ENCODE measurements at places on chromosomes 2 and 18. TPM values are rescaled to one million over a fixed set of nuclear protein-coding genes. Genes with fewer than 3 reads are reported as not detected.

The LRRTM4 gene
- not detected for total RNA-seq

The TLX2 gene
- 0.19 TPM for total RNA-seq

The CCL20 gene
- total RNA-seq = 5.3 TPM

The UGT1A6 gene
- total RNA-seq = not detected

The MEP1B gene
- not detected for total RNA-seq

The PLA2R1 gene
- not detected for total RNA-seq

The SERPINB12 gene
- not detected for total RNA-seq

The MRO gene
- not detected for total RNA-seq

The GPR55 gene
- 12.1 TPM for total RNA-seq

The SGPP2 gene
- total RNA-seq = 10.0 TPM

The IGFBP5 gene
- total RNA-seq = not detected

The DPP10 gene
- total RNA-seq = not detected

The SCG2 gene
- not detected for total RNA-seq

The INHA gene
- total RNA-seq = 0.23 TPM

The TFCP2L1 gene
- total RNA-seq = not detected

The COA5 gene
- total RNA-seq = 25.0 TPM

The ABCG8 gene
- not detected for total RNA-seq

The SCN3A gene
- total RNA-seq = 0.25 TPM

The RESP18 gene
- total RNA-seq = not detected

The FSHR gene
- not detected for total RNA-seq

The NPC1 gene
- total RNA-seq = 28.1 TPM

The RTKN gene
- 0.91 TPM for total RNA-seq

The ITSN2 gene
- total RNA-seq = 51.2 TPM

The CROCC2 gene
- not detected for total RNA-seq

The TMX3 gene
- 44.0 TPM for total RNA-seq

The RAX gene
- total RNA-seq = not detected

The PFN4 gene
- not detected for total RNA-seq

The CDH19 gene
- total RNA-seq = not detected

The SLC9A4 gene
- 0.23 TPM for total RNA-seq

The CRACDL gene
- total RNA-seq = not detected

Data from activated naive CD4-positive, alpha-beta T cell treated with anti-CD3 and anti-CD28 coated beads, Interleukin-2, amount 50 U/mL, for 72 hours (primary cell).